ENCODE measurements at places on chromosomes 3 and 15.

DNA sequence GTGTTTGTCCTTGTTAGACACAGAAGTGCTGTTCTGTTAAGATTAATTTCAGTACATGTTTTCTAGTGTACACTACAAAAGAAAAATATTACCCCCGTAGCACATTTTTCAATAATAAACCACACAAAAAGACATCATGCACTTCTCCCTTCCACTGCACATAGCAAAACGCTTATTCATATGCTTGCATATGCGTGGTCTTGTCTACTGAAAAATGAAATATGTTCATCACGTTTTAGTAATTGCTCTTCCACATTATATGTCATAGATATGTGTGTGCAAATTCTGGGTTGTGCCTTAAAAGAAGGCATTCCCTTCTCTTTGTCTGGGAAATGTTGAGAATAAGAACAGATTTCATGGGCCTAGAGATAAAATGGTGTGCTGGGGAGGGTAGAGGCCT lies 353.9 kb downstream of the NSUN3 start:
- no peak for DNase-seq

DNA sequence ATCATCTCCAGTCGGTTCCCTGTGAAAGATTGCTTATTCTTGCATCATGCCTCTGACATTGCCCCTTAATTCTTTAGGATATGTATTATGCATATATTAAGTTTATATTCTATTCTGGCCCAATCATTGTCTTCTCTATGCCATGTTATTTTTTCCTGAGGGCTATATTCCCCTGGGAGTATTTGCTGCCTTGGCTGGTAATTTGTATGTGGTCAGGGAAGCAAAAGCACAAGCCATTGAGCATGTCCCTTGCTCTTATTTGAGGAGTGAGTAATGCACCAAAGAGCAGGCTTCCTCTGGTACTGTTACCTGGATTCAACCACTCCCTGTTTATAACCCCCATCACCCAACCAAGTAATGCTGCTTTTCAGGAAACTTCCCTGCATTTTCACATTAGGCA lies 36.3 kb downstream of the STAC start:
- DNase-seq: no peak

- DNase-seq: no peak
These were observed 320.3 kb upstream of the TGFBR2 start for GRCh38 chr3:30286007-30286669.

DNA sequence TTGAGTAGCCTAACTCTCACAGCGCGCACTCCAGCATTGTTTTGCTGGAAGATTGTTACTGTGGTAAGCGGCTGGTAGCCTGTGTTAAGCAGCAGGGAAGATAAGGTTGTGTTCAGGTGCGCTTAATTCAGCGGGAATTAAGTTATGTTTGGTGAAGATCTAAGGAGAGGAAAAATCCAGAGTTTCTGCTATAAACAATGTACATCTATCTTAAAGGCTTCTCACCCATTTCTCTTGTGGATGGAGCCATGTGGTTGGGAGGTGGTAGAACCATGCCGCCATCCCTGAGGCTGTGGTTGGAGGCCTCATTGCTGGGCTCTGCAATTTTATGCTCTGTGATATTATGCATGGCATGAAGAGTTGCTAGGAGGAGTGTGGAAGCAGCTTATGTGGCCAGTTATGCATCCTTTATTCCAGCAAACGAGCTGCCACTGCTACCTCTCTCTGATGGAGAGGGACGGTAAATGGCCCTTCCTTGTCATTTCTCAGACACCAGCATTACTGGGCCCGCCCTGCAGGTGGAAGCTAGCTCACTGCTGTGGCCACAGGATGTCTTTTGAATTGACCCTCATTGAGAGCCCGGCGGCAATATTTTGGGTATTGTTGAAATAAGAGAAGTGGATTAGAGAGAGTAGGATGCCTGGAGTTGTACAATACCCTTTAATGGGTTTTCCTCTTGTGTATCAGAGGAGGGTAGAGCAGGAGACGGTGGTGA lies 1.3 kb downstream of the MINAR1 start:
- DNase-seq: no peak

GRCh38 chr3:181728470-181729340 lies 17.0 kb downstream of the SOX2 start:
- no peak for DNase-seq
